ENCODE measurements at places on chromosomes 12 and 14. TPM values are rescaled to one million over a fixed set of nuclear protein-coding genes. Genes with fewer than 3 reads are reported as not detected.

The SCN8A gene
- polyA plus RNA-seq: under 0.01 TPM

The RNU4-1 gene
- polyA plus RNA-seq: not detected

The UBE2N gene
- 87.4 TPM for polyA plus RNA-seq

The RDH11 gene
- polyA plus RNA-seq: 4.2 TPM

The FITM1 gene
- not detected for polyA plus RNA-seq

The MYH6 gene
- polyA plus RNA-seq: 3.0 TPM

The ABHD12B gene
- polyA plus RNA-seq: 6.0 TPM

The FBXO34 gene
- 21.9 TPM for polyA plus RNA-seq

The LRFN5 gene
- under 0.01 TPM for polyA plus RNA-seq

DNA sequence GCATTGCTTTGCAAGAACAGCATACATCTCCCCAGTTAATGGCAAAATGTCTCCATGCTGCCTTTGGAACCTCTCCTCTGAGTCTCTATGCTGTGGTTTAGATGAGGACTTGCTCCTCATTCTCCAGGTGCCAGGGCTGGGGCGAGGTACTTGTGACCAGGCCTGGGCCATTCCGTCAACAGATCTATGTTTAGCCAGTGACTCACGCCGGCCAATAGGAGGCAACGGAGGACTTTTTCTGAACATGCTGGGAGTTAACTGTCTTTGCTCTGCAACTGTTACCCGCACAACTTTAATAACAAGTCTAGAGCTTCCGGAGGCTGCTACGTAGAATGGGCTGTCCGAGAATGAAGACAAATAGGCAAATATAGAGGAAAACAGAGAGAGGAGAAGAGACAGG lies 214.2 kb downstream of the GLT1D1 start:
- H3K27ac ChIP-seq: no peak overlapping the region
- H3K36me3 ChIP-seq: no peaks in the 10 kb centered on the region
- DNase-seq: no peak
- H3K27me3 ChIP-seq: no peaks in the 10 kb centered on the region
- no peaks in the 10 kb centered on the region for H3K4me1 ChIP-seq
- H3K4me3 ChIP-seq: no peak overlapping the region

DNA sequence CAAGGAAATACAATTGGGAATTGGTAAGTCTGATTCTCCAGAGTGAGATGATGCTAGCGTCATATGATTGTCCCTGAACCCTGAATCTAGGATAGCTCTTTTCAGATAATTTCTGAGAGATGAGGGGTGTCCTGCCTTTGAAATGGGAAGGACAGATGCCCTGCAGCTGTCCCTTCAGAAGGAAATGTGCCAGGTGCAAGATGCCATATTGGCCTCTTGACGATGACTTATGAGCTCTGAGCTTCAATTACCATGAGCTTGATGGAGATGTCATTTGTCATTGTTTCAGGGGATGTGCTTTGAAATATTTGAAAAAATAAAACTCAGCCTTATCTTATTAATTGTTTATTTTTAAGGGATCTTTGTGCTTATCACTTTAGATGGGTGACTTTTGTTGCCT lies 185.1 kb downstream of the DACT1 start:
- H3K27ac ChIP-seq: no peak overlapping the region
- no peak overlapping the region for H3K4me3 ChIP-seq
- H3K27me3 ChIP-seq: no peaks in the 10 kb centered on the region
- DNase-seq: no peak

DNA sequence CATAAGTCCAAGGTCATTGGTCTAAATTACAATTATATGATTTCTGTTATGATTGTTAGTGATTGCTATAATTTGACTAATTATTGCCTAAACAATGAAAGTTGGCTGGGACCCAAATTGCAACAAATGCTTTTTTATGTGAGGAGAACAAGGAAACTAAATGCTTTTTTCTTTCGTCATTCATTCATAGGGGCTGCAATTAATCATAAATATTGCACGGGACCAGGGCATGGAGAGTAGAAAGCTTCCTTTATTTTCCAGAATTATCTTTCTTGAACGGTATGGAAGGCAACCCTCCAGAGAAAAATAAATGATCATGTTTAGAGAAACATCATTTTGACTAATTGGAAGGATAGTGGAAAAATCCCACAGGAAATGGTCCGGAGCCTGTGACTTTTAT lies 32.6 kb upstream of the ARHGAP5 start:
- no peak overlapping the region for H3K4me3 ChIP-seq
- H3K4me1 ChIP-seq: no peaks in the 10 kb centered on the region
- H3K27me3 ChIP-seq: no peaks in the 10 kb centered on the region
- no peak overlapping the region for H3K27ac ChIP-seq
- no peaks in the 10 kb centered on the region for H3K36me3 ChIP-seq

GRCh38 chr14:52333823-52334657 lies 19.9 kb downstream of the PTGER2 start:
- H3K27ac ChIP-seq: no peak overlapping the region
- H3K36me3 ChIP-seq: no peaks in the 10 kb centered on the region
- no peak for DNase-seq
- no peak overlapping the region for H3K4me3 ChIP-seq
- no peaks in the 10 kb centered on the region for H3K4me1 ChIP-seq

DNA sequence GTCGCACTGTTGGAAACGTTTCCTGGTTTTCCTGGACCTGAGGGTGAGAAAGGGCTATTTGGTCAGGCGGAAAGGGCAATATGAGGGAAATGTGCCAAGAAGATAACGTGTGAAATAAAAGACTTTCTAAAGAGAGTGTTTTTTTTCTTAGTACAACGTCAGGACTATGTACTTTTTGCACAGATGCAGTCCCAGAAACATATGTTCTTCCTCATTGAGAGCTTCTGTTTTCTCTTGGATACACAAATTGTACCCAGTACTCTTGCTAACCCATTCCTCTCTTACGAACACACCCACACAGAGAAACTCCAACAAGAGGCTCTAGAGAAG lies 669 bp upstream of the PKP2 start:
- no peak for DNase-seq
- H3K27me3 ChIP-seq: peaks cover 43% of the 10 kb centered on the region
- no peaks in the 10 kb centered on the region for H3K4me1 ChIP-seq
- no peaks in the 10 kb centered on the region for H3K36me3 ChIP-seq
- H3K27ac ChIP-seq: no peak overlapping the region
- H3K4me3 ChIP-seq: peak overlapping the region; percentile 60

- DNase-seq: no peak
- H3K4me3 ChIP-seq: no peak overlapping the region
- no peak overlapping the region for H3K27ac ChIP-seq
- no peaks in the 10 kb centered on the region for H3K4me1 ChIP-seq
- no peaks in the 10 kb centered on the region for H3K36me3 ChIP-seq
Measured at GRCh38 chr12:38934686-38935085, 29.3 kb upstream of the CPNE8 start.

GRCh38 chr12:39392154-39392925 lies 50.6 kb downstream of the KIF21A start:
- no peaks in the 10 kb centered on the region for H3K4me1 ChIP-seq
- no peak overlapping the region for H3K27ac ChIP-seq
- DNase-seq: no peak
- H3K4me3 ChIP-seq: no peak overlapping the region
- H3K27me3 ChIP-seq: no peaks in the 10 kb centered on the region

DNA sequence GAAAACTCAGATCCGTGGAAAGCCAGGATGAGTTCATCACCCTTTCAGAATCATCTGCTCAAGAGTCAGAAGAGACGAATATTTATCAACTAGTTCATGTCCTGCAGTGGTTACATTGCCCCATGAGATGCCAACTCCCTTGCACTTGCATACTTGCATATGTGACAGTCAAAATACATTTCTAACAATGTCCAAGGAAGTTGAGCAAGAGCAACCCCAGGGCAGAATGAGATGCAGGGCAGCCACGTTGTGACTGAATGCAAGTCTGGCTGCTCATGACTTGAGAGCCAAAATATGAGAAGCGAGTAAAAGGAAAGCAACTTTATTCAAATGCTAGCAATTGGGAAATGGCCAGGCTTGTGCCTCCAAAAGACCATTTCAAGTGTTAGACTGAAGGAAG lies 23.6 kb upstream of the UTP20 start:
- DNase-seq: no peak
- H3K27ac ChIP-seq: no peak overlapping the region
- H3K4me1 ChIP-seq: no peaks in the 10 kb centered on the region
- no peaks in the 10 kb centered on the region for H3K36me3 ChIP-seq

GRCh38 chr14:61653507-61653906 lies 41.8 kb upstream of the HIF1A start:
- no peaks in the 10 kb centered on the region for H3K36me3 ChIP-seq
- no peaks in the 10 kb centered on the region for H3K4me1 ChIP-seq
- no peak overlapping the region for H3K4me3 ChIP-seq
- DNase-seq: peak; percentile 72

GRCh38 chr14:104393199-104393897 lies 186.2 kb upstream of the C14orf180 start:
- peak; percentile 61 for DNase-seq
- H3K4me3 ChIP-seq: no peak overlapping the region
- no peaks in the 10 kb centered on the region for H3K27me3 ChIP-seq

- peak; percentile 95 for DNase-seq
- H3K4me1 ChIP-seq: peaks cover 31% of the 10 kb centered on the region
- peak within 1 kb of the TSS; percentile 69 for H3K4me3 ChIP-seq
- peak within 1 kb of the TSS; percentile 99 for H3K27ac ChIP-seq
Measured at GRCh38 chr14:24367514-24368211, at the start of gene NFATC4. Gene NFATC4, plus strand, starts transcription at chr14:24368184. Its CDS starts 157 bp downstream, at chr14:24368341.

GRCh38 chr12:3454780-3455179 lies 36.2 kb upstream of the PRMT8 start:
- no peak overlapping the region for H3K27ac ChIP-seq
- H3K4me3 ChIP-seq: no peak overlapping the region
- H3K36me3 ChIP-seq: no peaks in the 10 kb centered on the region
- H3K27me3 ChIP-seq: peaks cover 40% of the 10 kb centered on the region

GRCh38 chr12:104738331-104738730 lies 219.8 kb downstream of the SLC41A2 start:
- no peak overlapping the region for H3K4me3 ChIP-seq
- no peaks in the 10 kb centered on the region for H3K27me3 ChIP-seq
- no peaks in the 10 kb centered on the region for H3K4me1 ChIP-seq

DNA sequence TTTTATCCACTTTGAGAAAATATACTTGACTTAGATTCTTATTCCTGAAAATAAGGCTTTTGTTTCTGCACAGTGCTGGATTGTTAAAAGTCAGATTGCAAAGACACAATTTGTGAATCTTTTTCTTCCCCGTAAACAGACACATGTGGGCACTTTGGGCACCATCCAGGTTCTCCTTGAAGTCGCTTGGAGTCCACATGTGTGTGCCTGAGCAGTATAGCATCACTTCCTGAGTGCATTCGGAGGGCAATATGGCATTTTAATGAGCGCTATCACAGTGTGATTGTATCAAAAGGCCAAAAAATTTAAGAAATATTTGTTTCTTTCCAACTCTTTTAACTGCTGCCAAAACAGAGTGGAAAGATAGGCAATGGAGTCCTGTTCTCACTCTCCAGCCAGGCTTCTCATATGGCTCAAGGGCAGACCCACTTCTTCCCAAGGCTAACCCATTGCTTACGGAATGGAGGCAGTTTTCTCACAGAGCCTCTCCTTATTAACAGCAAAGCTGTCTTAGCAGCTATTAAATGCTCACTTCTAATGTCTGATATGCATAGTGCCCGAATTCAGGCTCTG lies 397.1 kb downstream of the EGLN3 start:
- no peak overlapping the region for H3K4me3 ChIP-seq
- no peaks in the 10 kb centered on the region for H3K27me3 ChIP-seq
- no peaks in the 10 kb centered on the region for H3K36me3 ChIP-seq
- no peaks in the 10 kb centered on the region for H3K4me1 ChIP-seq
- no peak for DNase-seq

GRCh38 chr12:112963227-112963861 lies 15.0 kb upstream of the OAS2 start:
- H3K27ac ChIP-seq: no peak overlapping the region
- H3K4me3 ChIP-seq: no peak overlapping the region
- H3K36me3 ChIP-seq: peaks cover 6% of the 10 kb centered on the region

DNA sequence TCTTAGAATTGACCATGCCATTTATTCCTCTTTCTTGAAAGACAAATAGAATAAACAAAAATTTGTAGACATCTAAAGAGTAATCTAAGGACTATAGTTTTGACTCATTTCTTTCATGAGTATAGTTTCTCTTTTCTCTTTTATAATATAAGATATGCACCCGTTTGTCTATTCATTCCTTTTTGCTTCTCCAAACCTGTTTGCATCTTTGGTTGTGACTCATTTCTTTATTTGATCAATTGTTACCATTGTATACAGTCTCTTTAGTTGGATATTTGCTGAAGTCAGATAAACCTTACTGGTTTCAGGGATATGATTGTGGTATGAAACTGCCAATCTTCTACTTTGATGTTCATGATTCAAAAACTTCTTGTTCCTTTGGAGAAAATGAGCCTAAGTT lies 268.7 kb downstream of the FBXL14 start:
- H3K36me3 ChIP-seq: no peaks in the 10 kb centered on the region
- DNase-seq: no peak
- H3K4me3 ChIP-seq: no peak overlapping the region
- no peaks in the 10 kb centered on the region for H3K4me1 ChIP-seq
- no peak overlapping the region for H3K27ac ChIP-seq

DNA sequence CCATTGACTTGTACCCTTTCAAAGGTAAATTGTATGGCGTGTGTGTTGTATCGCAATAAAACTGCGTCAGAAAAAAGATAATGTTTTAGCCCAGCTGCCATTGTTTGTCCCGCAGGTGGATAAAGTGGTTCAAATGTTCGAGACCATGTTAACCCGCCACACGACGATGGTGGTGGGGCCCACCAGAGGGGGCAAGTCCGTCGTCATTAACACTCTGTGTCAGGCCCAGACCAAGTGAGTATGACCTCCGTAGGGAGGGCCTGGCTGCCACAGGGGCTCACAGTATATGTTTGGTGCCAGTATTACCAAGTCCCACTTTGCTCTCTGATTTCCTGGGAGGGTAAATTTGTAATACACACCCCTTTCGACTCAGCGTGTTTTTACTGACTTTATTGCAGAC lies 96.9 kb downstream of the DNAH10 start:
- no peak overlapping the region for H3K4me3 ChIP-seq
- no peaks in the 10 kb centered on the region for H3K4me1 ChIP-seq

GRCh38 chr12:124109760-124110159 lies 136.7 kb downstream of the ZNF664 start:
- no peak overlapping the region for H3K27ac ChIP-seq
- H3K4me1 ChIP-seq: no peaks in the 10 kb centered on the region
- no peaks in the 10 kb centered on the region for H3K36me3 ChIP-seq
- DNase-seq: no peak

DNA sequence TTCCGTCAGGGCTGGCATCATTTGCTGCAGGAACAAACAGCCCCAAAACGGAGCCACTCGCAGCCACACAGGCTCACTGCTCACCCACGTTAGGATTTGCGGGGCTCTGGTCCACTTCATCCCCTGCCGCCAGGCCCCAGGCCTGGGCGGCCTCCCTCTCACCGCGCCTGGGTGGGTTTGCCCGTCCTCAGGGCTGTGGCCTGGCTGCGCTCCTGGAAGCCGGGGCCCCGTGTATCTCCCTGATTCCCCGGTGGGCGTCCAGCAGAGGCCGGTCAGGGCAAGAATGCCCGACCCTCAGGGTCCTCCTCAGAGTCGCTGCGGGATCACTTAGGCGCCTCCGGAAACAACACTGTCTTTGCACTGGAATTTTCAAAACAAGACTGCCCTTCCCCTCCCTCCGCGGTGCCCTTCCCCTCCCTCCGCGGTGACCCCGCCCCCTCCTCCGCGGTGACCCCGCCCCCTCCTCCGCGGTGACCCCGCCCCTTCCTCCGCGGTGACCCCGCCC lies 15.7 kb upstream of the FBRSL1 start:
- H3K27me3 ChIP-seq: peaks cover 3% of the 10 kb centered on the region
- no peak overlapping the region for H3K4me3 ChIP-seq
- no peaks in the 10 kb centered on the region for H3K36me3 ChIP-seq
- no peak overlapping the region for H3K27ac ChIP-seq

GRCh38 chr12:69655616-69656340 lies 43.3 kb downstream of the BEST3 start:
- H3K4me1 ChIP-seq: peaks cover 15% of the 10 kb centered on the region
- H3K27me3 ChIP-seq: no peaks in the 10 kb centered on the region
- H3K4me3 ChIP-seq: no peak overlapping the region
- H3K27ac ChIP-seq: peak overlapping the region; percentile 48
- DNase-seq: no peak
- no peaks in the 10 kb centered on the region for H3K36me3 ChIP-seq
